T-cell (primary cell): ENCODE measurements at places on chromosomes 7 and 10.
A peak's percentile ranks its signal among the peaks of the same experiment; 100 is the strongest.

DNA sequence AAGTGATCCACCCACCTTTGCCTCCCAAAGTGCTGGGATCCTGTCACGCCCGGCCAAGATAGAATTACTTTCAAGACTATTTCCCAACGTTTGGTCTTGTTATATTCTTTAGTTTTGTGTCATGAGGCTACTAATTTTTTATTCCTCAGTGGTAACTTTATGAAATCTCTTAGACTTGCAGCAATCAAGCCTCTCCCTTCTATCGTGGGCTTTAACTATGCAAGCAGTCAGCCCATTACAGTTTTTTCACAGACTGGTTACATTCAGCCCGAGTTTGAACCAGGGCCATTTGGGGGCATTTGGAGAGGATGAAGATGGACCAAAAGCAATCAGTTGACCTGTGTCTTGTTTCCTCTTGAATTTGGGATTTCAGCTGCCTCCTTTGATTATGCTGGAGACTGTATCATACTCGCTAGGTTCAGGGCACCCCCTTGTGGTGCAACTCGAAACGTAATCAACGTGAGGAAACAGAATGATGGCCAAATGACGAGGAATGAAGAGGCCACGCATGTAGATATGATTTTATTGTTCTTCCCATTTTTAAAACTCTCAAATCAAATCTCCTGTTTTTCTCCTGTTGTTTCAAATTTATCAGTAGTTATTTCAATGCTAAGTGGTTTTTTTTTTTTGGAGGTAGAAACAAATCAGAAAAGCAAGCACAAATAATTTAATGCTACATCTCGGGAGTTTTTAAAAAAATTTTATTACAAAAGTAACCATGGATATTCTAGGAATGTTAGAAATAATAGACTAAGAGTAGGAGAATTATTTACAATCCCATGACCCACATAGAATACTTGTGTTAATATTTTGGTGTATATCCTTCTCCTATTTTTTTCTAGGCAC lies 151.6 kb downstream of the KIAA1217 start:
- DNase-seq = no peak

DNA sequence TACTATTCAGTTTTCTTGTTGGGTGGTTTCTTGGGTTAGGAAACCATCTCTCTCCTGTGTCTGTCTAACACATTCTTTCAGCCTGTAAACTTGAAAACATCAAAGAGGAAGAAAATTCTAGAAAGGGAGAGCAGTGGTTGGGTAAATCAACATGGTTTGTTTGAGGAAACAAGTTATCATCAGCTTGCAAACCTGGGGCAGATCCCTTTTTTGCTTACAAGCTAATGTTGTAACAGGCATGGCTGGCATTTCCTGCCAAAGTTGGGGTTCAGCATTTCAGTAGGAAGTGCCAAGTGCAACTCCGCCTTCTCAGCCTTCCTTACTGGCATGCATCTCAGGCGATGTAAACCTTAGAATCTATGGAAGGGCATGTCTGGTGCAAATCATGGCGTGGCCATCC lies 112.6 kb downstream of the EEPD1 start:
- no peak for DNase-seq

DNA sequence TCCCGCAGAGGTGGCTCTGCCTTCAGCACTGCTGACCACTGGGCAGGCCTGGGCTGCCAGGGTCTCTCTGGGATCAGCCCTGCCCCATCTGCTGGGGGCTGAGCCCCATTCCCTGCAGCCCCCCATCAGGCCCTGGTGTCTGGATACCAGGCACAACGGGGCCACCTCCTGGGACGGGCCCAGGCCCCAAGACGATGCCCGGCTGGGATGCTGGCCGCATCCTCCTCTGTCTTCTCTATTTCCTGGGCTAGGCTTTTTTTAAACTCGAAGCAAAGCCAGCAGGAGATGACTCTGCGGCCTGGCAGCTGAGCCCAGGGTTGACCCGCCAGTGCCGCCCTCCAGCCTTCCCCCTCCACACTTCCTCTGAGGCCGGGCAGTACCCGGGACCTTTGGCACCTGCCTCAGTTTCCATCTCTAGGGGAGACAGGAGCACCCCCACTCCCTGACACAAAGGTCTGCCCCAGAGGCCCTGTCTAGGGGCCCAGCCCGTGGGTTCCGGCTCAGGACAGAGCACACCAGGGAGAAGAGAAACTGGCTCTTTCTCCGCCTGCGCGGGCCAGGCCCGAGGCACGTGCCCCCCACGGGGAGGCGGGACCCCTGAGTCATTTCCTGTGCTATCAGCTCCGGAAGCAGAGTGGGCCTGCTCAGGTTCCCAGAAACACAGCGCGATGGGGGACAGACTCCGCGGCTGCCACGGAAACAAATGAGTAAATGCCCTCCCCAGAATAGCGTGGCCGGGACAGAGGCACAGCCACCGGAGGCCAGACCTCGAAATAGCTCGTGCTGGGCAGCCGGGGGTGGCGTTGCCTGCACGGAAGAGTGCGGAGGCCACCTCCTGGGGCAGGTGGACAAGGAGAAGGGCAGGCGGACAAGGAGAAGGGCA lies 84.6 kb upstream of the PDGFA start:
- DNase-seq = peak; percentile 84

- no peak for DNase-seq
These were observed 279.3 kb downstream of the SKAP2 start for GRCh38 chr7:26584987-26585665.

- no peak for DNase-seq
These were observed 274.6 kb upstream of the SMIM30 start for GRCh38 chr7:113392841-113393540.

DNA sequence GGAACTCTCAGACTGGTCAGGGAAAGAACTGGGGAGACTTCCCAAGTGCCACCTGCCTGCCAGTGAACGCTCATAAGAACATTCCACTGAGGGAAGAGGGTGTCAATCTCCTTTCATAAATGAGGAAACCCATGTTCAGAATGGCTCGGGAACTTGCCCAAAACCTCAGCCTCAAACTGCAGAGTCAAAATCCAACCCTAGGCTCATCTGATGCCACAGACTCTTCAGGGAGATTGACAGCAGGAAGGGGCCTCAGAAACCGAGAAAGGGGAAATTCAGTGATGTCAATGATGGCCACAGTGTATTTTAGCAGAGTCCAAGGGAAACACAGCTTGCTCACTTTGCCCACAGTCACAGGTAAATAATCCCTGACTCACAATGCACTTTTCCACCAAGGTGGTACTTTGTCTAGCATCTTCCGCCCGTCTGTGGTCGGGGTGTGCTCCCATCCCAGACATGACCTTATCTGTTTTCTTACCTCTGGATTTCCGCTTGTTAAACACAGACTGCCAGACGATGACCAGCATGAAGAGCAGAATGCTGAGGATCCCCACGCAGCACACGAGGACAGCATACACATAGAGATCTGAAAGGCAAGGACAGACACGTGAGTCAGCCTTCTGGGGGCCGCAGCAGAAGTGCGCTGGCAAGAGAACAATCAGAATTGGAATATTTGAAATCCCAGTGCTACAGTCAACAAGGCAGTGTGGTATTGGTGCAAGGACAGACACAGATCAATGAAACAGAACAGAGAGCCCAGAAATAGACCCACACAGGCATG lies 38.4 kb downstream of the VSTM4 start:
- no peak for DNase-seq

DNA sequence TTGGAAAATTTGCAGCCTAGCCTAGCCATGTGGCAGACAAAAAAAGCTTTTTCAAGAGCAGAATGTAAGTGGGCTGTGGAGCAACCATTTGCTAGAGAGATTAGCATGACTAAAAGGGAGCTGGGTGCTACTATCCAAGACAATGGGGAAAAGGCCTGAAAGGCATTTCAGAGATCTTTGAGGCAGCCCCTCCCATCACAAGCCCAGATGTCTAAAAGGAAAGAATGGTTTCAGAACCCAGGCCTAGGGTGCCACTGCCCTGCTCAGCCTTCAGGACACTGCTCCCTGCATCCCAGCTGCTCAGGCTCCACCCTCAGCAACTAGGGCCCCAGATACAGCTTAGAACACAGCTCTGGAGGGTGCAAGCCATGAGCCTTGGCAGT lies 24.7 kb downstream of the PNLIPRP3 start:
- no peak for DNase-seq

DNA sequence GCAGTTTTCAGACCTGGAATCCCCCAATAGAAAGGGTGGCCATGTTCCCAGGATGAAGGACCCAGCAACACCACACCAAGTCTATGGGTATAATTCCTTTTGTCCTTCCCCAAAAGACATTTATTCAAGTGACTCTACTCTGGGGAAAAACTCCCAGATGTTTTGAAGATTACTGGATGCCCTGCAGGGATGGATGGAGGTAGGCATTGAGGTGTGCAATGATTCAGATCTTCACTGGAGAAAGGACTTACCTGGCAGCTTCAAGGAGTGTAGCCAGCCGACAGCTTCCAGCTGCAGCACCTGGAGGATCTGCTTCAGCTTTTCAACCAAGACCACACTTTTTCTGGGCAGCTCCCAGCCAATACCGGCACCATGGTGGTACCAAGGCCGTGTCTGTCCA lies 172.0 kb downstream of the BAMBI start:
- DNase-seq = no peak

DNA sequence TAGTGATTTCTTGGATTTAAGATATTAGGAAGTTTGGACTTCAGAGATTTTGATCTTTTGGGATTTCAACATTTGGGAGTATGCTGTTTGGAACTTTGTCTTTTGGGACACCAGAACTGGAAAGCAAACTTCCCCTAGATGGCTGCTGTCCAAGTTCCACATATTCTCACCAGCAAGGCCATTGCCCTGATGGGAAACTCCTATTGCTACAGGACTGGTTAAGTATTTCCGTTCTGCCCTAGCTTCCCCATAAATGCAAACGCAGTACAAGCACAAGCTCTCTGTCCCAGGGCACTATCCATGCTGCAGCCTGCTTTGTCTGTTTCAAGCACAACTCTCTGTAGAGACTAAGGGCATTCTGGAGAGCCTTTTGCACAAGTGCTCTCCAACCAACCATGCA lies 79.3 kb upstream of the SLC25A13 start:
- DNase-seq = no peak

DNA sequence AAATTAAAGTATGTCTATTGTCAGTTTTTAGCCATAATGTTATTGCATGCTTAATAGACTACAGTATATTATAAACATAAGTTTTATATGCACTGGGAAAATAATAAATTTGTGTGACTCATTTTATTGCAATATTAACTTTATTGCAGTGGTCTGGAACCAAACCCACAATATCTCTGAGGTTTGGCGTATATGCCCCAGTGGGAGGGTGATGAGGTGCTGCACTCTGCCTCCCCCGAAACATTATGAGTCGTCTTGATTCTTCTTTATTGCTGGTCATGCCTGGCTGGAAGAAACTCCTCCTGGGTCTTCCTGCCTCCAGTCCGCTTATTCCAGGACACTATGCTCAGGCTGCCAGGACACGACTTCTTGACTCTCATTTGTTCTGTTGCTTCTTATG lies 88.4 kb downstream of the MTPN start:
- no peak for DNase-seq

DNA sequence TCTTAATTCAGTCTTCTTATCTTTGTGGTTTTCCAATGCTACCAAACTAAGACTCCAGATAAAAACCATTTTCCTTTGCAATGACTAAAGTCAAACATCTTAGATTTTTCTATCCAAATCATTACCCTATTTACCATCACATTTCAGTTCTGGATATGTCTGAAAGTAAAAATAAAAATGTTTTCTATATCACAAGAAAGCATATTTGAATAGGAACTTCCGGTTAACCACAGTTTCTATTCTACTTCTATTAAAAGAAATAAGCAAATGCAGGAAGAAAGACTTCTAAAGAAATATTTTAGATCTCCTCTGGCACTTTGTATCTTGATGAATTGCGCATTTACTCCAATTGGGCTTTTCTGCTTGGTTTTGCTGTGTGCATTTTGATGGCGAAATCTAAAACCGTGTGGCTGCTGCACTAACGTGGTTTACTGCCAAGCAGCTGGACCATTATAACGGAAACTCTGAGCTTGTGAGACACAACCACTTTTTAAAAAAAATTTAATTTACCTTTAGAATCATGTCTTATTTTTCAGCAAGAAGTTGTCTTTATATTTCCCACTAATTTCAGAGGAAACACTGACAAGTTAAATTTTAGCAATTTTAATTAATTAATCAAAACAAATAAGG lies 146.1 kb downstream of the VPS50 start:
- no peak for DNase-seq

GRCh38 chr7:132650498-132650897 lies 74.2 kb upstream of the PLXNA4 start:
- DNase-seq = no peak

DNA sequence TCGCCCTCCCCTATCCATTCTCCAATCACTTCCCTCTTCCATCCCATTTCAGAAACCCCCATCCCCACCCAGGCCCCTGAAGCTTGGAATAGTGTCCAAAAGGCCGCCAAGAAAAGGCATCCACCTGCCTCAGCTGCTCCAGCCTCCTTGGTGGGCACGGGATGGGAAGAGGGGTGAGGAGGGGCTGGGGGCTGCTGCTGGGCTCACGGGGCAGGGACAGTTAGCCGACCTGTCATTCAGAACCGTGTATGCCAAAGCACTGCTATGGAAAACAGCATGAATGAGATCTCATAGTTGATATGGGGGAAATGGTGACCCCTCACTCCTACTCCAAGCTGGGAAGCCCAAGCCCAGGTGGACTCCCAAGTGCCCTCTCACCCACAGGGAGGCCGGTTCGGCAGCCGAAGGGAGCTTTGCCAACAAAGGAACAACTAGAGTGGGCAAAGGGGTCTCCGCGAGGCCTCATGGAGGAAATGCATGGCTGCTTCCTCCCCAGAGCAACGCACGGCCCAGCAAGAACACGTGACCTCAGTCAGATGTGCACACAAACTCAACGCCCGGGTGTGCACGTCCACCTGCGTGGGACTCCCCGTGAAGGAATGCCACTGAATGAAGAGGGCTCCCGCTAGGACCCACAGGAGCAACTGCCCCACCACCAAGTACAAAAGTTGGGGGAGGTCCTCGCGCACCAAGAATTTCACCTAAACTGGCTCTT lies 52.5 kb downstream of the EBF3 start:
- no peak for DNase-seq

GRCh38 chr10:47359626-47360418 lies 11.7 kb downstream of the RBP3 start:
- DNase-seq = no peak

- no peak for DNase-seq
These were observed 1272.8 kb downstream of the TYW1 start for GRCh38 chr7:68269405-68269804.

DNA sequence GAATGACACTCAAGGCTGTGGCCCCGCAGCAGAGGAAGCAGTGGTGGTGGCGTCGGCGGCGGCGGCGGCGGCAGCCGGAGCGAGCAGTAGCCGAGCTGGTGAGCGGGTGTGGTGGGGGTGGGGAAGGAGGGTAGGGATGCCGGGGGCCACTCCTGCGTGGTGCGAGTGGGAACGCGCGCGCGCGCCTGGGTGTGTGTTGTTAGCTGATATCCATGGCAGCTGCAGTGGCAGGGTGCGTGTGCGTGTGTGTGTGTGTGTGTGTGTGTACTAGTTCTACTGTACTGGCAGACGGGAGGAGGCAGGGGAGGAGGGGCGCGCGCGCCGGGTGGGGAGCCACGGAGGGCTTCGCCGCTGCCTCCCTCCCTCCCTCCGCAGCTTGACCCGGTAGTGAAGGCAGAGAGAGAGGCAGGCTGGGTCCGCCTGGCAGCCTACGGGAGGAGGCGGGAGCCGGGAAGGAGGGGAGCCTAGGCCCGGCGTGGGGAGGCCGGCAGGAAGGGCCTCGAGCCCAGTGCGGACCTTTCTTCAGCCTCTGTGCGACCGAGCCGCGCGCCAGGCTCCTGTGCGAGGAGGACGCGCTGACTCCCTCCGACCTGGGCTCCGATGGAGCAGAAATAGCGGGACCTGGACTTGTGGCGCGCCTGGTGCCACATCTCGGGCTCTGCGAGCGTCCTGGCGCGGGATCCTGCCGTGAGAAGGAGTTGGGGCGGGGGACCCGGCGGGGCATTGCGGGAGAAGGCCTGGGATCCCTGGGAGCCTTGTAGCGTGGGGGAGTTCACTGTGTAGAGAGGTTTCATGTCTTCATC lies at the start of gene MAGI2:
Gene MAGI2 (minus strand): TSS at position 110 of the 803 bp plus-strand sequence. CDS start 347 bp downstream, outside the sequence.
- peak; percentile 1 for DNase-seq

- no peak for DNase-seq
These were observed 30.3 kb upstream of the KBTBD2 start for GRCh38 chr7:32921896-32922295.
